ENCODE measurements at places on chromosomes 7 and 10.

DNA sequence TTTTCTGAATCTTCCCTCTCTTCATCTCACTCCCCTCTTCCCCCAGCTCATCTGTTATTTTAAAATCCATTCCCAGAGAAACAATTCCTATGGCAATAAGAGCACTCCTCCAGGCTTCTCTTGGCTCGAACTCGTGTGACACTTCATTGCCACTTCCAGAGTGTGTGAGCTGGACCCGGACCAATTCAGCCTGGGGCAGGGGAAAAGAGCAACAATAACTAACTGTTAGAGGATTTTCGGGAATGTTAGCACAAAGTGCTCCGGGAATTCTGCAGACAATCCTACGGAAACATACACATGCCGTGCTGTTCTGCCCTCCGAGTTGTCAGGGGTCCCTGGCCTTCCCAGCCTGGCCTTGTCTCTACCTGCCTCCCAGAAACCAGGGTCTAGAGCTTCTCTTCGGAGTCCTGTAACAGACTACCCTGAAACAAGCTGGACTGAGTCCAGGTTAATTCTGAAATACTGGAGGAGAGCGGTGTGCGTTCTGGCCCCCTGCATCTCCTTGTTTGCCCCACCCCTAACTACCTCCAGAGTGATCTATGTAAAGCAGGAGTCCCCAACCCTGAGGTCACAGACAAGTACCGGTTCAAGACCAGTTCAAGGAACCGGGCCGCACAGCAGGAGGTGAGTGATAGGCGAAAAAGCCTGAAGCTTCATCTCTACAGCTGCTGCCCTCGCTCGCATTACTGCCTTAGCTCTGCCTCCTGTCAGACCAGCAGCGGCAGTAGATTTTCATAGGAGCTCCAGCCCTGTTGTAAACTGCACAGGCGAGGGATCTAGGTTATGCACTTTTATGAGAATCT, 11.3 kb downstream of the COL26A1 start:
- DNase-seq = no peak

DNA sequence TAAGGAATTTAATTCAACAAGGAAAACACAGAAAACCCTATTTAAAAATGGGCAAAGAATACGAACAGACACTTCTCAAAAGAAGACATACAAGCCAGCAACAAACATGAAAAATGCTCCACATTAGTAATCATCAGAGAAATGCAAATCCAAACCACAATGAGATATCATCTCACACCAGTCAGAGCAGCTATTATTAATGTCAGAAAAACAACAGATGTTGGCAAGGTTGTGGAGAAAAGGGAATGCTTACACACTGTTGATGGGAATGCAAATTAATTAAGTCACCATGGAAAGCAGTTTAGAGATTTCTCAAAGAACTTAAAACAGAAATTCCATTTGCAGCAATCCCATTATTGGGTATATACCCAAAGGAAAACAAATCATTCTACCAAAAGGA, 55.2 kb downstream of the GCC1 start:
- no peak for DNase-seq

- no peak for DNase-seq
Measured at GRCh38 chr7:14859267-14859666, 43.3 kb downstream of the DGKB start.

DNA sequence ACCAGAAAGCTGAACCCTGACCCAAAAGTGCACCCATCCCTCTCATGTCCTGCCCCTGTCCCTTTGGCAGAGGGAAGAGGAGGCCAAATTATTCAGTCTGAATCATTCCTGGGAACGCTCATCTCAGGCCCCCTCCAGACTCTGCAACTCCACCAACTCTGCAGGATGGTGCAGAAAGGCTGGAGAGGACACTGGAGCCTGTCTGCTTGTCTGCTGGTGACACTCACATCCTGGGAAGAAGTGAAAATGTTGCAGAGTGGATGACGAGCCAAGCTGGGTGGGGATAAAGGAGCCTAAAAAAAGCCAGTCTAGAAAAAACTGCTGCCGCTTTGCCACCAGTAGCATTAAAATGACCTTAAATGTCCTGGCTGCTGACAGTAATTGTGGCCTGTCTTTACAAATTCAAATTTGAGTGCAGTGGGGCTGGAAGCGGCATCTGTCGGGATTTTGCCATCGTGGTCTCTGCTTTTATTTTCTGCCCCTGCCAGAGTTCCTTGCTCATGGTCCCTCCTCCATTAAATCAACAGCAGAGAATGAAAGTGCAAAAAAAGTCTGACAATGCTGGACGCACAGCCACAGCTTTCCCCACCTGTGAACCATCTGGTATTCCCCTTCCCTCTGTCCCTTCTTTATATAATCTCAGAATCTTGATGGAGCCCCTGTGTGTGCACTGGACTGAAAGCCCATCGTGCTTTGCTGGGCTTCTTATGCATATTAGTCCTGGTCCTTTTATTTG, 63.9 kb downstream of the STK17A start:
- DNase-seq = no peak

DNA sequence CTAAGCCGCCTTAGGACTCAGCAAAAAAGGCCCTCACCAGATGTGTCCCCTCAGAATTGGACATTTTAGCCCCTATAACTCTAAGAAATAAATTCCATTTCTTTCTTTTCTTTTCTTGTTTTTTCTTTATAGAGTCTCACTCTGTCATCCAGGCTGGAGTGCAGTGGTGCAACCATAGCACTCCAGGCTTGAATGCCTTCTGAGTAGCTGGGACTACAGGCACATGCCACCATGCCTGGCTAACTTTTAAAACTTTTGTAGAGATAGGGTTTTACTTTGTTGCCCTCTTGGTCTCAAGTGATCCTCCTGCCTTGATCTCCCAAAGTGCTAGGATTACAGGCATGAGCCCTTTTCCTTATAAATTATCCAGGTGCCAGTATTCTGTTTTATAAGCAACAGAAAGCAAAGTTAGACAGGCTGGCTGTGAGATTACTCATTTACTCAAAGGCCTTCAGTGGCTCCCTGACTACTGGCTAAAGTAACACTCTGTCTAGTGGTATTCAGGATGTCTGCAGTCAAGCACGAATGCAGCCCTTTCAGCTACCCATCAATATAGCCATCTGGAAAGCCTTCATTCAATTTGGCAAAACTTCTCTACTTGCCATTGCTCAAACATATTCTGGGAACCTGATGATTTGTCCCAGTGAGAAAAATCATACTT, 128.6 kb downstream of the ICA1 start:
- no peak for DNase-seq

DNA sequence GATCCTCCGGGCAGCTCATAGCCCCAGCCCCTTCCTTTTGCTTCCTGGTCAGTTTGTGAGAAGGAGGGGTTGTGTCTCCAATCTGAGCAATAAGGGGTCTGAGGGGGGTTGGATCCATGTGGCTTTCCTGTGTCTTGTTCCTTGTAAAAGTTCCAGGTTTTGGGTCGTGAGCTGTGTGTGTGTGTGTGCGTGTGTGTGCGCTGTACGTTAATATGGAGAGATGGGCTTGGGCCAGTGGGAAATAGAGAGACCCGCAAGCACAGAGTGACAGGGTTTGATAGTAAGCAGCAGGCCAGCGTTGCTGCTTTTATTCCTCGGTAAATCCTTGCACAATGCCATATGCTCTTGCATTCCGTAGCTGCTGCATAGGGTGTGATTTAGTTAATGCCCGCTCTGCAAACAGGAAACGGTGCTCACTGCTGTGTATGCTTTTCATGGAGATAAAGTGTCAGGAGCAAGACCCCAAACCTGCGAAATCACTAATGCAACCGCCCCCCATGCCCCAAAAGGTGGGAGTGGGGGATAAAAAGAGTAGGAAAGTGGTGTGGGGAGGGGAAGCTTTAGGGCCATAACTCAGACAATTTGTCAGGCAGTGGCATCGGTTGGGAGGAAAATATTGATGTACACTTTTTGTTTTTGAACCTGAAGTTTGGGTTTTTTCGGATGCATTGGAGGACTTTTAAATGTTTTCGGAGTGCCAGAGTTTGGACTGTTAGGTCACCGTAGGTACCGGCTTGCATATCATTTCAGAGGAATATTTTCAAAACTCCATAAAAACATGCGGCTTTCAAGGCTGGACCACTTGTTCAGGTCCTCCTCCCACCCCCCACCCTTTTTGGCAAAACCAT, 108.7 kb downstream of the TCF7L2 start:
- DNase-seq = no peak

DNA sequence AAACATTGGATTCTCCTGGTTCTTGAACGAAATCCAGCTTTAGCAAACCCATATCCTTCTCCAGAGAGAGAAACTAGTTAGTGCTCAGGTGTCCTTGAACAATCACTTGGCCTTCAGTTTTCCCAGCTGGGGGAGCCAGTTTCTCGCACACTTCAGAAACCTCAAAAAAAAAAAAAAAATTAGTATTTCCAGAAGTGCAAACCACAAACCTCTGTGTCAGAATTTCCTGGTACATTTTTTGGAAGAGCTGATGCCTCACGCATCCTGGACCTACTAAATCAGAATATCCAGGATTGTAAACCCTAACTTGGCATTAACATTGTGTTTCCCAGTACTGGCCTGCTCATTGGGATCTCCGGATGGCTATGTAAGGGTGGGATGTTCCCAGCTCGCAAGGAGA, 143.4 kb upstream of the EGR2 start:
- no peak for DNase-seq
